ENCODE measurements at places on chromosomes 16 and 17.

DNA sequence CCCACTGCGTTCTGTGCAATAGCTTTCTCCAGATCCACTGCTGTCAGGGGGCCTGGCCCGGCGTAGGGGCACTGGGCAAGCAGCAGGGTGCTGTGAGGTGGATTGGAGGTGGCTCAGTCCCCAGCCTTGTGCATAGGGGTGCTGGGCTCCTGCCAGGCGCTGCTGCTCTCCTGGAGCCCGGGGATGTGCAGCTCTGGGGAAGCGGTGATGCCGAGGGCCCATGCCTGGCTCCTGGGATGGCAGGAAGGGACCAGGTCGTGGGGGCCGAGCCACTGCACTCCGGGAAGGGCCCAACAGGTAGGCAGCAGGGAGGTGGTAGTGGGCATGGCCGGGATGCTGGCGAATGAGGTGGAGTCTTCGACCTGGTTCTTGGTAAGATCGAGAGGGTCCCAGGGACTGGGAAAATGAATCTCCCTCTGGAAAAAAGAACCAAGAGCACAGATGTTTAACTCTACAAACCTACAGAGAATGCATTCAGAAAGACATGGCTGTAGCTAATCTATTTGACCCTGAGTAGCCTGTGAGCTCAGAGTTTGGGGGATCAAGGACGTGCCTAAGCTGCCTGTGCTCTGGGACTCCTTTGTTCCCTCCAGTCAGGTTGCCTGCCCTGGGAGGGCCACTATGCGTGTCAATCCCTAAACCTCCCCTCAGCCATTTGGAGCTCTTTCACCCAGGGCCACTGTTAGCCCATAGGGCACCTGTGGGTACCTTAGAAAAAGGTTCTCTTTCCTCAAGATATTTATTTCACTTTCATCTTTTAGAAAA, 6.6 kb upstream of the SUPT4H1 start:
- DNase-seq = no peak

DNA sequence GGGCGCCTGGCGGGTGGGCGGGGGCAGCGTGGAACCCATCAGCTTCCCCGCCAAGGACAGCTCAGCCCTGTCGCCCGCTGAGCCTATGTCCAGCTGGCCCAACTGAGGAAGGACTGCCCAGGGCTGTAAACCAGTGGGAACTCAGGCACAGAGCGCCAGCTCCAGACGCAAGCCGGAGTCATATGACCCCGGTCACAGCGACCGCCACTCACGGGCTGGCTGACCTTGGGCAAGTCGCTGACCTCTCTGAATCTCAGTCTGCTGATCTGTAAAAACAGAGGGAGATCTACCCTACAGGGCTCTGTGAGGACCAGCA, 170.0 kb downstream of the C16orf78 start:
- no peak for DNase-seq

- no peak for DNase-seq
Observed at GRCh38 chr17:40524243-40524965, 23.0 kb upstream of the TNS4 start.

GRCh38 chr16:67055712-67056487, 27.0 kb downstream of the CBFB start:
- peak; percentile 48 for DNase-seq
